ENCODE measurements at places on chromosomes 2 and 18.

DNA sequence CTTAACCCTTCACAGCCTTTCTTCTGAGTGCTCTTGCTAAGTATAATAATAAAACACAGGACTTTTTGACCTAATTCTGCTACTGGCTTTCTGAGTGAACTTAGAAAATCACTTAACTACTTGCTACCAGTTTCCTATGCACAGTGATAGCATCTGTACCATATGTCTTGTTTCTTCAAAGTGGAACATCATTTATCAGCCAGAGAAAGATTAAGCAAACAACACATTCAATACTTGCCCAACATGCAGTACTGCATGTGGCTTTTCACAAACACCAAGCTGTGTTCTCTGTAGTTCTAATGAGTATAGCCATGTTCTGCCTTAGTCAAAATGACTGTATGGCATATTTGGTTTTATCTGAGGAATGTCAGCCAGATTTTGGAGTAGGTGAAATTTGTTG, 1286.6 kb upstream of the ZEB2 start:
- DNase-seq: no peak

DNA sequence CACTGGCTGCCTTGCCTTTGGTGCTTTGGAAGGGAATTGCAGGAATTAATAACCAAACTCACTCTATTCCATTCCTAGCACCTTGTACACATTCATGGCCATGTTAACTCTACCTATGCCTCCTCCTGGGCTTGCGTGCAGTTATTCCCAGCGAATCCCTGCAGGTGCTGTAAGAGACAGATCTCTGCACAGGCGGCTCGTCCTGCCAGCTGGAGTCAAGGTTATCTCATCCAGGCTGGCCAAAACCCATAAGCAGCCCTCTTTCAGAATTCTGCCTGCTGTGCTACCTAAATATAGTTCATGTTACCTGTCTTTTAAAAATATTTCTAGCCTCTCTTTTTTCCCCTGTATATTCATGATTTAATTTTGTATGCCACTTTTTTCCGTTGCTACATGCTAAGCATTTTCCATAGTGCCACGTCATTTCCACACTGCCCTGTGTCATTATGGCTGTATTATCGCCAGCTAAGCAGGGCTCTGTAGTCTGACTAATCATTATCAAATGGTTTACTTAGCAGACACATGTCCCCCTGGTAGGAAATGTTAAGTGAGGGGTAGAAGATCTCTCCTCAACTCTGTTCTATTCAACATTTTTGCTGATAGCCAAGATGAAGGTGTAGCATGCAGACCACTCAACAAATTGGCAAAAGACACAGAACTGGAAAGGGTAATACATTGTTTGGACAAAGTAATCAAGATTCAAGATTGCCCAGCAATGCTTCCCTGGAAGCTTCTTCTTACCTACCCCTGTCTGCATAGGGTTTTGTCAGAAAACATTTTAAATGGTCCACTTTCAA, 79.7 kb upstream of the TAF1B start:
- no peak for DNase-seq

- no peak for DNase-seq
Measured at GRCh38 chr2:122683018-122683417, 927.6 kb downstream of the TSN start.

DNA sequence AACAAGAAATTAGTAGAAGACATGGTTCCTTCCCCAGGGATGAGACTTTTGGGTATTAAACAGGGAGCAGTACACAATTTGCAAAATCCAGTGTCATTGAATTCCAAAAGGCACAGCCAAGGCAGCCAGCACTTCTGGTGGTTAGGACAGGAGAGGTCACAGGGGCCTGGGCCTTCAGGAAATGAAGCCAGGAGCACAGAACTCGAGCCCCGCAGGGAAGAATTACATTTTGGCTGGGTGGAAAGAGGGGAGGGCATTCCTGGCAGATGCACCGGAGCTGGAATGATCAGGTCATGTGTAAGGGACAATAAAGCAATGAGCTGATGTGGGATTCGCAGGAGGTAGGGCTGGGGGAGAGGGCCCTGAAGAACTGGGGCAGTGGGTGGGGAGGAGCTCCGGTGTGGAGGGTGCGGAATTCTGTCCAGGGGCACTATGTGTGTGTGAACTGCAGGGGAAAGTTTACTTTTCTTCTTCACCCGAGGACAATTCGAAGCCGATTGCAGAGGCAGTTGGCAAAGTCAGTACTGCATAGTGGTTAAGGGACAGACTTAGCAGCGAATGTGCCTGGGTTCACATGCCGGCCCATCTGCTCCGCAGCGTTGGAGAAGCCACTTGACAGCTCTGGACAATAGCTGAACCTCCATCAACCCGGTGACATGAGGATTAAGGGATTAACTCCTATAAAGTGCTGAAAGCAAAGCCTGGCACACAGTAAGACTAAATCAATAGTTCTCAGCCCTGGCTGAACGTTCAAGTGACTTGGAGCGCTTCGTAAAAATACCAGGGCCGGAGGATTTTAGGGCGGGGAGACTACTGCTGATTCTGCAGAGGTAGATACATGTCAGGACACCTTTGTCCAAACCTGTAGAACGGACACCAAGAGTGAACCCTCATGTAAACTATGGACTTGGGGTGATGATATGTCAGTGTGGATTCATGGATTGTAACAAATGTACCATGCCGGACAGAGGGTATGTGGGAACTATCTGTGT, 36.4 kb downstream of the ALPK2 start:
- DNase-seq: no peak

GRCh38 chr2:3759331-3759730, 56.0 kb downstream of the DCDC2C start:
- DNase-seq: no peak

- DNase-seq: no peak
Measured at GRCh38 chr18:9719421-9719981, 11.4 kb downstream of the RAB31 start.

DNA sequence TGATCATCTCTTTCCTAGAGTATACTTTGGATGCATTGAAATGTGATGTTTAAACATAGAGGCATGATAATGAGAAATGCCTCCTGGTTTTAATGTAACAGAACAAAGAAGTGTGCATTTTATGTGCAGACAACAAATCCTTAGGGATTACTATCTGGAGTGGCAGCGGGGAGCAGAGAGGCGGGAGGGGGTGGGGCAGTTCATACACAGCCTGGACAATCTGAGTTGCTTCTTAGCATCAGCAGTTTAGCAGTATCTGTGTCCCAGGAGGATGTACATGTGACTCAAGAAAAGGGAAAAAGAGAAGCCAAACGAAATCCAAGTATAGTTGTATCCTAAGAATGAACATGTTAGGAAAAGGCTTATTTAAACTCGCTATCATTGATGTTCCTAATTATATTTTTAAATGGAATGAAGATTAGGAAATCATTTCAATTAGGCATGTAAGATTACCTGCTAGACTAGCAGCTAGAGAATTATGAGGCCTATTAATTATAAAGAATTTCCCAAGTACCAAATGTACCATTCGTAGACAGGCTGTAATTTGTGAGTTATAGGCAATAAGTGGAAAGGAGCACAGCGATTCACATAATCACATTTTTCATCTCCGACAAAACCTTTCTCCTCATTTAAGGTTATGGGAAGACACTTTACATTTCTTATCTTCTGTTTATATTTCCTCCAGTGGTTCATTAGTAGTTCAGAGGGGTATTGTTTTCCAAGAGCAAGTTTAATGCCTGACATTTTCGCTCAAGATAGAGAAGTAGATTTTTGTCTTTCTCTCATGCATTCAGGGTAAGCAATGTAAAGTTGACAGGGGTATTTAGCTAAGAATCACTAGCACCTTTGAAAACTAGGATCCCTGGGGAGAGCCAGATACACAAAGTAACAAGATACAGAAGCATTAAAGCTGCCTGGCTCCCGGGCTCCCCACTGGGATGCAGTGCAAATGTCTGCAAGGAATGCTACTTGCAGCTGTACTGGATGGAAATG, 141.3 kb upstream of the NOSTRIN start:
- DNase-seq: no peak

DNA sequence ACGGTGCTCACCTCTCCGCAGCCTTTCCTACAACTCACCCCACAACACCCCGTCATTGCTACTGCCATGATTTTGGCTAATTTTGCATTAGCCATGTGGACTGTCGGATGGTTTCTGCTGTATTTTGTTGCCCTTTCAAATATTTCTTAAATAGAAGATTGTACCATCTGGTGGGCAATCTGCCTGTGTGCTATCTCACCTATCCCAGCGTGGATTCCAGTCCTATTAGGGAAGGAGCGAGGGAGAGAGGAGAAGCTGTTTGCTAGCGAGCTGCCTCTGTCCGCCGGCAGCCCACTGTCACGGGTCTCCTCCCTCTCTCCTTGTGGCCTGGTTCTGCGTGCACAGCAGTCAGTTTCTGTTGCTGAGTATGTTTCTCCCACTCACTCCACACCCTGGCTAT, 336.2 kb downstream of the TXNL1 start:
- no peak for DNase-seq

DNA sequence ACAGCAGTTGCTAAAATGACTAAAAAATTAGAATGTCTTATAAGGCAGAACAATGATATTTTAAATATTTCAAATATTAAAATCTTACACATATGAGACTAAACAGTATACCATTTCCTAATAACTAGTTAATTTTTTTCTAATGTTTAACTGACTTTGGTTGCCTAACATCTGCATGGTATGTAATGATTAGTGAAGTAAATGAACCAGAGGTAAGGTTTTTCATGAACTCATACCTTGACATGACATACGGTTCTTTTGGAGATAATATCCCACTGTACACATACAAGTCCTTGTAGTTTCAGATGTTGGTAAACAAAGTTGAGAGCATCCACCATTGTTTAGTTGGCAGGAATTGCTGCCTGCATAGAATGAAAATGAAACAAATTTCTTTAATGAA, 1360.2 kb downstream of the LRP1B start:
- no peak for DNase-seq

GRCh38 chr2:157587576-157587975, 41.1 kb downstream of the ACVR1C start:
- no peak for DNase-seq

DNA sequence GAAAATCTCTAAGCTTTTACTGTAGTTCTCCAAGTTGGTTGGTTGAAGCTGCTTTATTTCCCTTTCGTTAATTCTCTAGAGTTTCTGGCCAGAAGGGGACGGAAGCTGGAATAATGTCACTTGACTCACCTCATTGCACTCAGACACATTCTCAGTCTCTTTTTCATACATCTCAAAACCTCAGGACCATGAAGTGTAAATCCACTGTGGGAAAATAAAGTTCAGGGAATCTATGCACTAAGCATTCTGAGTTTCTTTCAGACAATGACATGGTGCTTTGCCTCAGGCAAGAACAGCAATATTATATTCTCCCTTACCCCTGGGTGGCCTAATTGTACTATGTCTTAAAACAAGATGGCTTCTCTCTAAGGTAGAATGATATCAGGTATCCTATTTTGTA, 167.8 kb downstream of the PRPF40A start:
- DNase-seq: no peak

GRCh38 chr18:35178260-35178659, 62.6 kb upstream of the ZNF397 start:
- DNase-seq: no peak

GRCh38 chr2:165470361-165470760, 863 bp downstream of the CSRNP3 start:
- DNase-seq: no peak

DNA sequence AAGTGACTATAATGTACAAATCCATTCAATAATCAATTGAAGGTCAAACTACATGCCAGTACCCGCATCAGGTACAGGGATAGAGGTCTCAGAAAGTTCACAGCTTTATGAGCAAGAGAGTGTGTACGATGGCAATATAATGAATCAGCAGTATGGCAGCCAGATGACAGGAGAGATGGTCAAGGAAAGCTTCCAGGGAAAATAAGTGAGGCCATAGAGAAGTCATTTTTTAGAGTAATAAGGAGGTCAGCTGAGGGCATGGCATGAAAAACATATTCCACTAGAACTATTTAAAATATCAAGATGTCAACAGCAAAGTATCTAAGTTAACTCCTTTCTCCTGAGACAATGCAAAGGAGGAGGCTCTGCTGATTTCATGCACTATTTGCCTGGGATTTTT, 108.0 kb downstream of the SLC8A1 start:
- no peak for DNase-seq

DNA sequence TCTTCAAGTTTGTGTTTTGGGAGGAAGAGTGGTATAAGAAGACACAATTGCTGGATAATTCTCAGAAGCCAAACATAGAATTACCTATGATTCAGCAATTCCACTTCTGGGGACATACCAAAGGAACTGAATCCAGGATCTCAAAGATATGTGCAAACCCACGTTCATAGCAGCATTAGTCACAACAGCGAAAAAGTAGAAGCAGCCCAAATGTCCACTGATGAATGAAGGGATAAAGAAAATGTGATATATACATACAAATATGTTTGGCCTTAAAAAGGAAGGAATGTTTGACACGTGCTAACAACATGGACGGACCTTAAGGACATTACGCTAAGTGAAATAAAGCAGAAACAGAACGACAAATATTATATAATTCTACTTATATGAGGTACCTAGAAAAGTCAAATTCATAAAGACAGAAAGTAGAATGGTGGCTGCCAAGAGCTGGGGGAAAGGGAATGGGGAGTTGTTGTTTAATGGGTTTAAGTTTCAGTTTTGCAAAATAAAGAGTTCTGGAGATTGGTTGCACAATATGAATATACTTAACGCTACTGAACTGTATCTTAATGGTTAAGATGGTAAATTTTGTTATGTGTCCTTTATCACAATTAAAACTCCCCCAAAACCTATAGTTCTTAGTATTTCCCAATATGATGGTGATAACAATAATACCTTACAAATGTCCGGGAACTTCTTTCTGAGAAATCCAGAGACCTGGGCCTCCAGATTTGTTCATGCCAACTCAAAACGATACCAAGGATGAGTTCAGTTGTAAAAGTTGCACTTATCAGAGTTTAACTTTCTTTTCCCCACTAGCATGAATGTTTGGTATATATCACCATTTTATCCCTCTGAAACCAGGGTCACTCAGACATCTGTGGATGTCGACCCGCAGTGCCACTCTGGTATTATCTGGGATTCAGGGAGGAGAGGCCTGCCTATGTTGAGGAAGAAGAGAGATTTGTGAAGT, 33.7 kb upstream of the WIPF1 start:
- no peak for DNase-seq

DNA sequence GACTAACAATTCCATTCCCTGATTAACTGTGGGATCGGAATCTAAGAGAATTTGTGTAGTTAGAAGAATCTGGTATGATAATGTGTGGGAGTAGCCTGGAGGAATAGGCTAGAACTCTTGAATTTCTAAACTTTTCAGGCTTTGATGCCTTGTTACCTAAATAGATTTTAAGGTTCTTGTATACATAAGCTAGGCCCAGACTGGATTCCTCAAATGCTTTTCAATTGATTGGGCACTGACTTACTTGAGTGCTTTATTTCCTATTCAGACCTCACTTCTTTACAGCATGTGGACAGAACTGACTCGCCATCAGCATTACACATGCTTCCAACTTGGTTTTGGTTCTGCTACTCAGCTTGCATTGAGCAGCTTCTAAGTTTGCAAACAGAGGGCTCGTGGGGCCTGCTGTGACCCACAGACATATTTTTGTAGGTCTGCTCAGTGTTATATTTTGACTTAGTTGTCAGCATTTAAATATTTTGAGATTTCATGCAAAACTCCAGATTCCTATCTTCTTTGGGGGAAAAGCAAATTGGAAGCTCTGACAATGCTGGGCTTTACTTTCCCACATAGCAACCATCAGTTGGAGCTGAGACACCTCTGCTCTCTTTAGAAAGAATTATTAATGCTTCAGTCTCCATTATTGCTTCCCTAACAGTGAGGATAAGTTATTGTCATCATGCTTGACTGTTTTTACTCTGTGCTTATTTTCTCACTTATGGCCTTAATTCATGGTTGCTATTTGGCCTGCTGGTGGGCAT, 5.7 kb downstream of the PARD3B start:
- no peak for DNase-seq

GRCh38 chr2:239957681-239958472, 67.3 kb downstream of the NDUFA10 start:
- no peak for DNase-seq

GRCh38 chr2:198763793-198764192, 693.9 kb downstream of the SATB2 start:
- no peak for DNase-seq
